Nephron progenitor cell (in vitro differentiated cells): ENCODE measurements at places on chromosomes 1 and 21.

DNA sequence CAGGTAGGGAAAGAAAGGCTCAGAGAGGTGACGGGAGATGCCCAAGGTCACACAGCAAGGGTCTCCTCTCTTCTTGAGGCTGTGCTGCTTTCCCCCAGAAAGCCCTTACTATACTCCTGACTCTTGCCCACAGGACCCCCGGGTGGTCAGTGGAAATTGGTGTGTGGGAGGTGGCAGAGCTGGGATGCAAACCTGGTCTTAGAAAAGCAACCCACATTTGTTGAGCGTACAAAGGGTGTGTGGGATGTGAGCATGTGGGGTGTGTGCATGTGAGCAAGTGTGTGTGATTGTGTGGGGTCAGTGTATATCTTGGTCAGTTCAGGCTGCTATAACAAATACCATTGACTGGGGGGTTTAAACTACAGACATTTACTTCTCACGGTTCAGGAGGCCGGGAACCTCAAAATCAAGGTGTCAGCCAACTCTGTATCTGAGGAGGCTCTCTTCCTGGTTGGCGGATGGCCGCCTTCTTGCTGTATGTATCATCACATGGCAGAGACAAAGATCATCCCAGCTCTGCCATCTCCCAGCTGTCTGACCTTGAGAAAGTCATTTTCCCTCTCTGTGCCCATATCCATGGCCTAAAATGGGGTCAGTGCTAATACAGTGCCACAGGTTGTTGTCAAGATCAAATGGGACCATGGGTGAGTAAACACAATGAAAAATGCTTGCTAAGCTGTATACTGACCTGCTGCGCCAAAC, 268.5 kb downstream of the PTPRU start:
- H3K4me1 ChIP-seq, result peaks cover 44% of the 10 kb centered on the region
- H3K27ac ChIP-seq, result no peak overlapping the region
- no peak for DNase-seq
- no peak overlapping the region for H3K4me3 ChIP-seq

GRCh38 chr1:109997204-109997866, 12.8 kb downstream of the AHCYL1 start:
- H3K4me3 ChIP-seq, result no peak overlapping the region
- peak overlapping the region; percentile 90 for H3K27ac ChIP-seq
- H3K4me1 ChIP-seq, result peaks cover 22% of the 10 kb centered on the region
- H3K27me3 ChIP-seq, result no peaks in the 10 kb centered on the region
- no peak for DNase-seq

GRCh38 chr1:40451238-40451585, 936 bp downstream of the ZFP69B start:
- H3K36me3 ChIP-seq, result peaks cover 65% of the 10 kb centered on the region
- no peak for DNase-seq
- peak overlapping the region; percentile 94 for H3K4me3 ChIP-seq
- peaks cover 21% of the 10 kb centered on the region for H3K4me1 ChIP-seq
- H3K27me3 ChIP-seq, result peaks cover 7% of the 10 kb centered on the region

GRCh38 chr1:6033986-6034749, 11.5 kb upstream of the KCNAB2 start:
- peaks cover 35% of the 10 kb centered on the region for H3K4me1 ChIP-seq
- no peaks in the 10 kb centered on the region for H3K36me3 ChIP-seq
- H3K27me3 ChIP-seq, result peaks cover 65% of the 10 kb centered on the region
- H3K27ac ChIP-seq, result no peak overlapping the region

DNA sequence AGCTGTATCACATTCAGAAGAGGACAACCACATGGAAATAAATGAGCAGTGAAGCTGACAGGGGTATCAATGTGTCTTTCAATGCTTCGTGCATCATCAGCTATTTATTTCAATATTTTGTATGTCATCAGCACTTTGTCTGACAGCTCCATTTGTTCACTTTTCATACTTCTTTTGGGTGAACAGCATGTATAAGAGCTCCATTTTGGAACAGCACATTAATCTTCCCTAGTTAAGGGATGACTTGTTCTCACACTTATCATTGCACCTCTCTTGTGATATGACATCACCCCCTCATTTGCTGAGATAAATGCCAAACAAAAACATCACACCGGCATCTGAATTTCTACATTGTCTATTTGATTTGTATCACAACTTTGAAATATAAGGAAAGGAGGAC, 190.6 kb upstream of the SAMSN1 start:
- H3K4me1 ChIP-seq, result no peaks in the 10 kb centered on the region
- H3K27me3 ChIP-seq, result no peaks in the 10 kb centered on the region
- H3K36me3 ChIP-seq, result no peaks in the 10 kb centered on the region
- H3K27ac ChIP-seq, result no peak overlapping the region
- H3K4me3 ChIP-seq, result no peak overlapping the region

DNA sequence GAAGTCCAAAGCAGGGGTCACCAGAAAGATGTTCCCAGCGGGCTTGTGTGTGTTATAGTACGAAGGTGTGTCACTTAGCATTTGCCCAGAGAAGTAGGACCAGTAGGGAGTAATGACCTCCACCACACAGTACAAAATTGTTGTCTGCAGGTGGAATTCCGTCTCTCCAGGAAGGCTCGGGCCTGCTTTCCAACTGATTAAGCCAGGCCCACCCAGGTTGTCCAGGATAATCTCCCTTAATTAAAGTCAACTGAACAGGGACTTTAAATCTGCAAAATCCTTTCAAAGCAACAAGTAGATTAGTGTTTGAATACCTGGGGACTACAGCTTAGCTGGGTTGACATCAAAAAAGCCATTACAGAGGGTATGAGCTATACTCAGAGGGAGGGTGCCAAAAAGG, 131.3 kb downstream of the BACH1 start:
- no peaks in the 10 kb centered on the region for H3K36me3 ChIP-seq
- peaks cover 50% of the 10 kb centered on the region for H3K4me1 ChIP-seq
- DNase-seq, result no peak
- no peak overlapping the region for H3K27ac ChIP-seq

- no peaks in the 10 kb centered on the region for H3K4me1 ChIP-seq
- H3K4me3 ChIP-seq, result no peak overlapping the region
- peaks cover 5% of the 10 kb centered on the region for H3K36me3 ChIP-seq
- no peak overlapping the region for H3K27ac ChIP-seq
Measured at GRCh38 chr1:226463925-226464586, 56.2 kb upstream of the PARP1 start.

GRCh38 chr1:183267646-183268431, 81.8 kb downstream of the LAMC2 start:
- no peak overlapping the region for H3K27ac ChIP-seq
- DNase-seq, result no peak
- no peaks in the 10 kb centered on the region for H3K27me3 ChIP-seq
- peaks cover 48% of the 10 kb centered on the region for H3K4me1 ChIP-seq
- H3K36me3 ChIP-seq, result peaks cover 5% of the 10 kb centered on the region

DNA sequence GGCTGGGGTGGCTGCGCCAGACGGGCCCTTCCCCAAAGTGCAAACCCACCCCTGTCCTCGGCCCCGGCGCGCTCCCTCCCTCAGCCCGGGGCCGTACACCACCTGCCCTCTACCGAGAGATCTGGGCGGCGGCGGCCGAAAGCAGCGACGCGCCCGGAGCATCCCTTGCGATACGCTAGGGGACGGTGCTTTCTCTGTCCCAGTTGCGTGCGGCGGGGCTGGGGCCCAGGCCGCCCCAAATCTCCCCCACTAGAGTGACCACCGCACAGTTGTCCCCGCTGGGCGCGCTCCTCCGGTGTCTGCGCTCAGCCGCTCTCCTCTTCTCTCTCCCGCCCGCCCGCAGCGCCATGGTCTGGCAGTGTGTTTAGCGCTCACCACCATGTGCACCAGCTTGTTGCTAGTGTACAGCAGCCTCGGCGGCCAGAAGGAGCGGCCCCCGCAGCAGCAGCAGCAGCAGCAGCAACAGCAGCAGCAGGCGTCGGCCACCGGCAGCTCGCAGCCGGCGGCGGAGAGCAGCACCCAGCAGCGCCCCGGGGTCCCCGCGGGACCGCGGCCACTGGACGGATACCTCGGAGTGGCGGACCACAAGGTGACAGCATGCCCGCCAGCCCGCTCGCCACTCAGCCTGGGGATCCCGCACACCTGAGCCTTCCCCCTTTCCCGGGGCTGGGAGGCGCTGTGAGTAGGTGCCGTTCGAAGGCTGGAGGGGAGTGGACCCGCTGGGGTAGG, 1.0 kb downstream of the ST6GALNAC5 start:
- H3K36me3 ChIP-seq, result peaks cover 6% of the 10 kb centered on the region
- peak; percentile 75 for DNase-seq
- H3K4me1 ChIP-seq, result peaks cover 18% of the 10 kb centered on the region

DNA sequence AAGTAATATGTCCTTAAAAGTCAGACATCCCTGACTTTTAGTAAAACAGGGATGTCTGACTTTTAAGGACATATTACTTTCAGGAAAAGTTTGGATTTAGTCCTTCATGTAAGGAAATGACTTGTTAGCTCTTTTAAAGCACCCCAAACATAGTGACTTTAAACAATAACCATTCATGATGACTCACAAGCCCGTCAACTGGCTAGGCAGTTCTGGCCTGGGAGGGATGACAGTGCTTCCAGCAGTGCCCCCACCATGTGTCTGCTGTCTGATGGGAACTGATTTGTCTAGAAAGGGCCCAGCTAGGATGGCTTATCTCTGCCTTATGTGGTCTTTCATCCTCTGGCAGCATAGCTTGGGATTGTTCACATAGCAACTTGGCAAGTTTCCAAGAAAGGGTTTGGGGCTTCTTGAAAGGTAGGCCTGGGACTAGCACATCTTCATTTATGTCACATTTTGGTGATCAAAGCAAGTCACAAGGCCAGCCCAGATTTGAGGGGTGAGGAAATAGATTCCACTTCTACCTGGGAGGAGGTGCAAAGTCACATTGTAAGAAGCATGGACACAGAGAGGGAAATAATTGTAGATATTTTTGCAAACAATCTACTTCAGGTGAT, 143.5 kb downstream of the C1orf94 start:
- H3K4me3 ChIP-seq, result no peak overlapping the region
- no peaks in the 10 kb centered on the region for H3K36me3 ChIP-seq
- no peaks in the 10 kb centered on the region for H3K4me1 ChIP-seq
- no peak for DNase-seq
- H3K27ac ChIP-seq, result no peak overlapping the region

DNA sequence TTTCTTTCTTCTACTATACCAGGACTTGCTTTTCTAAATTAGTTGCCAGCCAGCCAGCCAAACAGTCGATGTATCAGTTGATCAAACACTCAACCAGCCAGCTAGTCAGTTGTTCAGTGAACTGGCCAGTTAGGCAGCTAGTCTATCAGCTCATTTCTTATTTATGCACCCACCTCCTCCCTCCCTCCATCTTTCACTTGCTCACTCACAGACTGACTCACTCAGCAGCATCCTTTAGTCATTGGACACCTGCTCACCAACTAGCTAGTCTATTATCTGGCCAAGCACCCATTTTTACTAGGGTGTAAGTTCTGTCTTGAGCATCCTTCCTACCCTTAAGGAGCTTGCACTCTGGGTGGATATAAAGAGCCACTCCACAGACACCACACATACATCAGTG, 5.9 kb upstream of the SPRR4 start:
- no peaks in the 10 kb centered on the region for H3K4me1 ChIP-seq
- peaks cover 9% of the 10 kb centered on the region for H3K27me3 ChIP-seq
- H3K27ac ChIP-seq, result no peak overlapping the region
- H3K4me3 ChIP-seq, result no peak overlapping the region
- H3K36me3 ChIP-seq, result no peaks in the 10 kb centered on the region

- peak within 1 kb of the TSS; percentile 95 for H3K27ac ChIP-seq
- no peaks in the 10 kb centered on the region for H3K36me3 ChIP-seq
- peak within 1 kb of the TSS; percentile 97 for H3K4me3 ChIP-seq
- peak; percentile 91 for DNase-seq
- H3K27me3 ChIP-seq, result peaks cover 6% of the 10 kb centered on the region
Measured at GRCh38 chr1:77759071-77760028, at the start of gene USP33. Gene USP33 (minus strand): TSS chr1:77759852. CDS start chr1:77741697, 18,155 bp downstream.

DNA sequence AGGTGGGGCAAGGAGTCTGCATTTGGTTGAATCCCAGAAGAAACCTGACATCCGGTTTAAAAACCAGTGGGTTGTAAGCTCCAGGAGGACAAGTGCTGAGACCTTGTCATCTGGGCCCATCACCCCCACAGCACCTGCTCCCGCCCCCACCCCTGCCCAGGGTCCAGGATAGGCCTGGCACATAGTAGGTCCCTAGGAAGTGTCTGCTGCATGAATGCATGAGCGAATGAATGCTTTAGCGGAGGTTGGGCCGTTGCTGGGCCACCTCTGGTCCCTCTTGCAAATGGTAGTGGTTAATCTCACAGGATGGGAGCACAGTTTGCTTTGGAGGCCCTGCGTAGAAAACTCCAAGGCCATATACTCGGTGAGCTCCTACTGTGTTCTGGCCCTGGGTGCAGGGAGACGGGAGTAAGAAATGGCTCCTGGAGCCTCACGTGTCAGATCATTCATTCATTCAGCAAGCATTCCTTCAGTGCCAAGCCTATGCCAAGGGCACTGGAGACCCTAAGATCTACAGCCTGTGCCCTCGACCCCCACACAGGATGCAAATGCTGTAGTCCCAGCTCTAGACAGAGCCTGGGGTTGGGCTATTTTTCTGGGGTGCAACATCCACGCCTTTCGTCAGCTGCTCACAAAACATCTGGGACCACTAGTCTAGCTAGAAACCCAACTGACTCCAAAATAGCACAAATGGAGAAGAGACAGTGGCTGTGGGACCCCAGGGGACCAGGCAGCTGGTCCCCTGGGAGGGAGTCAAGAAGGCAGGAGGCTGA, 28.9 kb downstream of the EPHA2 start:
- peaks cover 36% of the 10 kb centered on the region for H3K4me1 ChIP-seq
- H3K27ac ChIP-seq, result no peak overlapping the region
- H3K4me3 ChIP-seq, result no peak overlapping the region
- peaks cover 4% of the 10 kb centered on the region for H3K27me3 ChIP-seq
- H3K36me3 ChIP-seq, result peaks cover 51% of the 10 kb centered on the region
- DNase-seq, result no peak

DNA sequence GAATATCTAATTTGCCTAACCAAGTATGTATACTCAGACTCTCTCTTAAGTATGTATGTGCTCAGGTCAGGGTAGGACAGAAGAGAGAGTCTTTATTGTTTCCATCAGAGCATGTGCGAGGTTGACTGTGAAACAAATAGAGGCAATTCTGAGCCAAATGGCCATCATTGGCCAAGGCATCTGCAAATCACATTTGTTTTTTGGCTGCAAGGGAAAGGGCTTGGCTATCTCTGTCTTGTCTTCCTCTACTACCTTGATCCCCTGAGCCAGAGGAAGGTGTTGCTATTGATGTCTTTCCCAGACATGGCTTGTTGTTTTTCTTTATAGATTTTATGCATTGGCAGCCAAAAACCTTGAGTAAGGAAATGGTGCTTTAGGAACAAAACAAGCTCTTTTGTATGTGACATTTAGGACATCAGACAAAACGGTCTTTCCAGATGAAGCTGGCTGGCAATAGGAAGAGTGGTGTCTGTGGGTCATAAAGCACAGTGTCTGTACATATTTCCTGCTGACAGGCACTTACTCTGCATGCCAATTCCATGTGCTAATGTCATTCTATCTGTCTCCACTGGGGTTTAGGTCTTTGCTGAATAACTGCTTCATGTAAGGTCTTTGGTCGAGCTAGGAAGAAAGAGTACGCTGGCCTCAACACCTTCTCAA, 163.3 kb downstream of the BRINP2 start:
- H3K4me1 ChIP-seq, result peaks cover 65% of the 10 kb centered on the region
- H3K4me3 ChIP-seq, result no peak overlapping the region
- H3K27me3 ChIP-seq, result peaks cover 7% of the 10 kb centered on the region
- no peak for DNase-seq
- H3K36me3 ChIP-seq, result no peaks in the 10 kb centered on the region
- peak overlapping the region; percentile 77 for H3K27ac ChIP-seq

- H3K36me3 ChIP-seq, result no peaks in the 10 kb centered on the region
- DNase-seq, result no peak
- H3K27me3 ChIP-seq, result peaks cover 14% of the 10 kb centered on the region
Measured at GRCh38 chr1:157092831-157093230, 6.8 kb downstream of the ETV3L start.

GRCh38 chr1:39833621-39834385, 45.1 kb upstream of the BMP8B start:
- peaks cover 30% of the 10 kb centered on the region for H3K4me1 ChIP-seq
- H3K27me3 ChIP-seq, result peaks cover 9% of the 10 kb centered on the region
- no peak overlapping the region for H3K4me3 ChIP-seq
- H3K27ac ChIP-seq, result no peak overlapping the region
- H3K36me3 ChIP-seq, result peaks cover 26% of the 10 kb centered on the region
